ENCODE measurements at places on chromosomes 5 and 9. TPM values are rescaled to one million over a fixed set of nuclear protein-coding genes. Genes with fewer than 3 reads are reported as not detected.

DNA sequence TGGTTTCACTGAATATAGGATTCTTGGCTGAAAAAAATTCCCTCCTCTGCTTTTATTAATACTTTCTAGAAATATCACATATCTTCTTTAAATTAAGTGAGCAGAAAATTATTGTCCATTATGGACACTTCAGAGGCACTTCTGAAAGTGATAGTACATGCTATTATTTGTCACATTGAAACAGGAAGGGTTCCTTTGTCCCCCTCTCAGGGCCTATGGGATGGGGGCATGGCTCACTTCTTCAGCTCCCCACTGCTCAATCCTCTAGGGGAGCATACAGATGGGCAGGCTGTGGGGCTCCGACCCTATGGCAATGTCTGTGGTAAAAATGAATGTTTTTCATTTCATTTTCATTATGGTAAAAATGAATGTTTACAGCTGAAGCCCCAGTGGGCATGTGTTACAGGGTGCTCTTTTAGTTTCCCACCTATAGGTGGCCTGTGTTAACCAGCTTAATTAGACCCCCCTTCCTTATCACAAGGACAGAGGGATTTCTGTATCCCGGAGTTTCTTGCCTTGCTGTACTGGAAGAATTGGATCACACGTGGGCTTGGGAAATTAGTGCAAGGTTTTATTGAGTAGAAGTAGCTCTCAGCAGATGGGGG is 1225.2 kb downstream of the PTPRD start:
- DNase-seq = no peak

DNA sequence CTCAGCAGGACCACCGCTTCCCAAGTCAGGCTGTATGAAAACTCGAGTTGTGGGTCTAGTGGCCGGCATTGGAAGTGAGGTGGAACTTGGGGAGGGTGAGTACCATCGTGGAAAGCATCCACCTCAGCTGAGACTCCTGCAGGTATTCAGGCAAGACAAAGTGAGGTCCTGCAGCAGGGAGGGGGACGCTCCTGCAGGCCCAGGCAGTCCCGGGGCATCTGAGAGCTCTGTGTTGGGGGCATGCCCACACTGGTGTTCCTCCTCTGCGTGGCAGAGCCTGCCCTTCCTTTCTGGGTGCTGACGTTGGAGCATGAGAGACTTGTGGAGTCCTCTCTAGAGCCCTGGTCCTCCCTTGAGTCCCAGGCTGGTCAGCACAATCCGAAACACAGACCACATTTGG is 187.7 kb downstream of the CACNA1B start:
- no peak for DNase-seq

- no peak for DNase-seq
These were observed 105.4 kb downstream of the LPAR1 start for GRCh38 chr9:110932863-110933262.

- DNase-seq = no peak
These were observed 40.5 kb downstream of the OLFM1 start for GRCh38 chr9:135127718-135128670.

DNA sequence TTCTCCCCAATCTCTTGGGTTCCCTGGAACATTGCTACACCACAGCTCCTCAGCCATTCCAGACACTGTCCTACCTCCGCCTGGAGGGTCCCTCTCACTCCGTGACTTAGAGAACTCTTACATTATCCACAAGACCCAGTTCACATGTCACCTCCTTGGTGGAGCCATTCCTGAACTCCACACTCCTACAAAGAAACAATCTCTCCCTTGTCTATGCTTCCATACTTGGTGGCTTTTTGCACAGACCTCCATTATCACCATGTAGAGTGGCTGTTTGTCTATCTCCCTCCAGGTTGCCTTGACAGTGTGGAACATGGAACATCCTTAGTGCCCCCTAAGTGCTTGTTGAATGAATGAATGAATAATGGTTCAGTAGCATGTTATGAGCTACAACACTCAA is 105.9 kb downstream of the PAX5 start:
- peak; percentile 21 for DNase-seq

DNA sequence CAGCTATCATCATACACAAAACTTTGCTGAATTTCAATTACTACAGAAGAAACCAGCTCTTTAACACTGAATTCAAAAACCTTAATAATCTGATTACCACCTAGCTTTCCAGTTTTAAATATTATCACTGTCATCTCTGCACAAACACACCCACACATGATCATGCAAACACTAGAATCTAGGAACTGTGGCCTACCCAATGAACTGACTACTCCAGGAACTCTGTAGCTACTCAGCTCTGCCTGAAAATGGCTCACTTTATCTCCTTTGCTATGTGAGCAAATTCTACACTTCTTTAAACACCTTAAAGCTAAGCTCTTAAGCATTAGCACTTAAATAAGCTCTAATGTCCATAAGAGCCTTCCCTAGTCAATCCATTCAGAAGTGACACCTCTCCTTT is 123.3 kb upstream of the DPYSL3 start:
- DNase-seq = no peak

DNA sequence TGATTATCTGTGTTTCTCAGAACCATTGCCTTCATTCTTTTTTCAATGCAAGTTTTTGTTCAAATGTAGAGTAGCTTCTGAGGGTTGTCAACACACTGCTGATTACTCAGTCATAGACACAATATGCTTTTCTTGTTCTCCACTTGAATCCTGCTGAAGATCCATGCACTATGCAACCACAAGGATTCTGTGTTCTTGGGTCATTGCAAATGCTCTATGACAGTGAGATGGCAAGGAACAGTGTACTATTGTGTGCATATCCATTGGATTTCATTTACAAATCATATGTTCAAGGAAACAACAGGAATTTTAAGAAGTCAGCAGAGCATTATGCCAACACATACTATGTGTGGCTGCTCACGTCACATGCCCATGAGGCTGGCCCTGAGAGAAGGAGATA is 1590.2 kb downstream of the EFNA5 start:
- peak; percentile 99 for DNase-seq

GRCh38 chr5:99122976-99123375 is 194.2 kb upstream of the CHD1 start:
- DNase-seq = peak; percentile 15

DNA sequence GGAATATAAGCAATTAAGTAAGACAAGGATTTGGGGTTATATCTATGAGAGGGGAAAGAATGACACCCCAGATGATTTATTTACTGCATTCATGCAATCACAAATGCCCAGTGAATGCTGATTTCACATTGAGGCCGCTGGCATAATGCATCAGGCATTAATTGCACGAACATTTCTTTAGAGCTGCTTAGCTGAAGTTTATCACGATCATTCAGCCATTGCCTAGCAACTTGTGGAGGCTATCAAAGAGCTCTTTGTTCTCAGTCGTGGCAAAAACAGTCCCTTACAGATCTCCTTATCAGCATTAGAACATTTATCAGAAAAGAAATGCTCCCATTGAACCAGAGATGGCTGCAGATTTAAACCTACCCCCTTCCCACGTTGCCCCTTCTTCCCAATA is 88.7 kb upstream of the PRRC1 start:
- peak; percentile 88 for DNase-seq

- DNase-seq = no peak
These were observed 77.9 kb downstream of the SLIT3 start for GRCh38 chr5:169222934-169223594.

DNA sequence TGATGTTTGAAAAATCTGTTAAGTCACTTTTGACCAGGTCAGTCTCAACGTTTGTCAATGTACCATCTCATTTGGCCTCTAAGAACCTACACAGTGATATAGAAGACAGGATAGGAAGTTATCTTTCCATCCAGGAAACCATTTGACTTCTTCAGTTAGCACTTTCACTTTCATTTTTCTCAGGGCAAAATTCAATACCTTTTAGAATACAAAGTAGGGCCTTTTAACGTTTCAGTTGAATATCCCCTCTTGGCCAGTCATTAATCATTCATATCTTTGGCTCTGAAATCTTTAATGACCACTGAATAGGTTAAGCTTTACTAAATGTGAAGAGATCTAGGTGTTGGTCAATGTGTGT is 101.1 kb upstream of the GNAQ start:
- DNase-seq = no peak

GRCh38 chr9:134128727-134129679 is 6.9 kb upstream of the WDR5 start:
- no peak for DNase-seq

DNA sequence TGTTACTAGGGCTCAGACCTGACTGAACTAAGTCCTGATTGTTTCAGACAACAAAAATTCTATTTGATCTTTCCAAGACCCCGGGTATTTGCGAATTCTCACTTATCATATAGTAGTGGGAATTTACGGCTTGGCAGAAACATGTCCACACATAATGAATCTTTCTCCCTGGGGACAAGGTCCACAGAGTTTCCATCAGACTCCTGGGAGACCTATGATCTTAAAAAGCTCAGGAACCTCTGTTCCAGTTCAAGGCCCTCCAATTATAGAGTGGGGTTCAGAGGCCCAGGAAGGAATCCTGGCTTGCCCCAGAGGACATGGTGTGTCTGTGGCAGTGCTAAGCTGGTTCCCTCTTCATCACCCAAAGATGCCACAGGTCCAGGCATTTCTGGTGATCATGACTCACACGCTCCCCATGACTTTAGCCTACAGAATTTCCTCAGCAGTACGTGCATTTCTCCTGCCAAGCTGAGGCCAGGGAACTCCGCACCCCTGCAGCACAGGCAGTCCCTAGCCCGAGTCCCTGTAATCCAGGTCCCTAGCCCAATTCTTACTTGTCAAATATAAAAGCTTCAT is 12.6 kb downstream of the RAPGEF1 start:
- DNase-seq = no peak

DNA sequence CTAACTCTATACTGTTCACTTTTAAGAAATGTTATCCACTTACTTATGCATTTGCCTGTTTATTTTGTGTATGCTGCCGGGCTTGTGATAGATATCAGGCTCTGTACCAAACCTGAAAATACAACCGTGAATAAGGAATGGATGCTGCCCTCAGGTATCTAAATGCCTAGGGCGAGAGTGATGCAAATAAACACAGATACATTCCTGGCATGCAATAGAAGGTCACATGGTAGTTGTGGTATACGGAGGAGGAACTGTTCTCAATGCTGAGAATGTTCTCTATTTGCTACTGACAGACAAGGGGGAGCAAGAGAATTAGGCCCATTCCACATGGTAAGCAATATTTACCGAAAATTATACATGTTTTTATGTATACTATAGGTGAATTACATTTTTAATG is 227.8 kb downstream of the ICE1 start:
- DNase-seq = peak; percentile 14

DNA sequence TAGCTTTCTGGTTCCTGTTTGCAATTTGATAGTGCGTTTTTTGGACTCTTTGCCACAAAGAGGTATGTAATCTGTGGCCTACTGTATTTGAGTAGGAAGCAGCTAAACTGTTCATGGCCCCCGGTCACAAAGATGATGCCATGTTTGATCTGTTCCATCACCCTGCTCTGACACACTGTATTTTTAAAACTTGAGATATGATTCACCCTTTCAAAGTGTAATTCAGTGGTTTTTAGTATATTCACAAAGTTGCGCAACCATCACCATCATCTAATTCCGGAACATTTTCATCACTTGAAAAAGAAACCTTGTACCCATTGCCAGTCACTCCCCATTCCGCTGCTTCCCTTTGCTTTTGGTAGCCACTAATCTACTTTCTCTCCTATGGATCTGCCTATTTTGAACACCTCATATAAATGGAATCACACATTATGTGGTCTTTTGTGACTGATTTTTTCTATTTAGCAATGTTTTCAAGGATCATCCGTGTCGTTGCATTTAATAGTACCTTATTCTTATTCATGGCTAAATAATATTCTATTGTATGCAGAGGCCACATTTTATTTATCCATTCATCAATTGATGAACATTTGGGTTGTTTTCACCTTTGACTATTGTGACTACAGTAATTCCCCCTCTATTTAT is 141.6 kb downstream of the NR3C1 start:
- DNase-seq = no peak

DNA sequence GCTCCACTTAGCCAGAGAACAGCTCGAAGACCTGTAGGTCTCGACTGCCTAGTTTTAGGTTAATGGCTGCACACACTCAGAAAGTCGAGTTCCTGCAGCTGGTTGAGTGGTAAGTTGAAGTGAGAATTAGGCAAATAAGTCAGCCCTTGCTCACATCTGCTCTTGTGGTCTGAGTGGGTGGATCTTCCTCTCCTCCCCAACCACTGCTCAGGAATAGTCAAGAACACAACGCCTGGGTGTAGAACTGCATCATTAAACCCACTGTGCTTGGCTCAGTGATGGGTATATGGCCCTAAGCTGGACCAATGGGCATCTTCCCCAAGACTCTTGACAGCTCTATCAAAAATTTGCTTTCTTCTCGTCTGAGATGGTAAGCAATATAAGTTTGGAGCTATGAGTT is 20.9 kb upstream of the ADAM19 start:
- no peak for DNase-seq

- DNase-seq = no peak
These were observed 29.6 kb downstream of the KCNIP1 start for GRCh38 chr5:170533383-170533782.

DNA sequence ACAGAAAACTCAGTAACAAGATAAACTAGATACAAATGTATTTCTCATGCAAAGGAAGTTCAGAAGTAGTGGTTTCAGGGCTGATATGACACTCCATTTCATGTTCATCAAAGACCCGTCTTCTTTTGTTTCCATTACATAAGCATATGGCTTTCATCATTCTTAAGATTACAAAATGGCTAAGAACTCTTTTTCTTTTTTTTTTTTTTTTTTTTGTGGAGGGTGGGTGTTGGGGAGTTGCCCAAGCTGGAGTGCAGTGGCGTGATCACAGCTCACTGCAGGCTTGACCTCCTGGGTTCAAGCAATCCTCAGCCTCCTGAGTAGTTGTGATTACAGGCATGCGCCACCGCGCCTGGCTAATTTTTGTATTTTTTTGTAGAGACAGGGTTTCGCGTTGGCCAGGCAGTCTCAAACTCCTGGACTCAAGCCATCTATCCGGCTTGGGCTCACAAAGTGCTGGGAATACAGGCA is 22.0 kb upstream of the PTBP3 start:
- DNase-seq = no peak

GRCh38 chr5:71972777-71973473 is 134.3 kb upstream of the MAP1B start:
- no peak for DNase-seq

- peak; percentile 52 for DNase-seq
These were observed 13.2 kb downstream of the CMYA5 start for GRCh38 chr5:79702606-79703380.

DNA sequence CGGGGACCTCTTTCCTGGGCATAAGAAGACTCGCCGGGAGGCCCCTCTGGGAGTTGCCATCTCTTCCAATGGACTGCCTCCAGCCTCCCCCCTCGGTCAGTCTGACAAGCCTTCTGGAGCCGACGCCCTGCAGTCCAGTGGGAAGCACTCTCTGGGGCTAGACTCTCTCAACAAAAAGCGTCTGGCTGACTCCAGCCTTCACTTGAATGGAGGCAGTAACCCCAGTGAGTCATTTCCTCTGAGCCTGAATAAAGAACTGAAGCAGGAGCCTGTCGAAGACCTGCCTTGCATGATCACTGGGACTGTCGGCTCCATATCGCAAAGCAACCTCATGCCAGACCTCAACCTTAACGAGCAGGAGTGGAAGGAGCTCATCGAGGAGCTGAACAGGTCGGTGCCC is 28.4 kb upstream of the LTC4S start:
- no peak for DNase-seq

- no peak for DNase-seq
These were observed 75.8 kb downstream of the F2RL2 start for GRCh38 chr5:76547242-76547890.

The INPP5E gene
- total RNA-seq = 6.5 TPM

The PLEKHG4B gene
- total RNA-seq = 0.53 TPM

The SLC36A2 gene
- total RNA-seq = not detected

The RLN1 gene
- not detected for total RNA-seq

The TOR1B gene
- total RNA-seq = 26.5 TPM

The CD14 gene
- total RNA-seq = not detected

The RHOBTB3 gene
- 57.0 TPM for total RNA-seq

The ZNG1F gene
- total RNA-seq = 12.4 TPM

The AMBP gene
- not detected for total RNA-seq

The SLC25A2 gene
- total RNA-seq = 0.11 TPM

The INSL6 gene
- not detected for total RNA-seq

Measured in SK-MEL-5 (cell line).